HS-27A (cell line): ENCODE measurements at places on chromosomes 12 and 14.

DNA sequence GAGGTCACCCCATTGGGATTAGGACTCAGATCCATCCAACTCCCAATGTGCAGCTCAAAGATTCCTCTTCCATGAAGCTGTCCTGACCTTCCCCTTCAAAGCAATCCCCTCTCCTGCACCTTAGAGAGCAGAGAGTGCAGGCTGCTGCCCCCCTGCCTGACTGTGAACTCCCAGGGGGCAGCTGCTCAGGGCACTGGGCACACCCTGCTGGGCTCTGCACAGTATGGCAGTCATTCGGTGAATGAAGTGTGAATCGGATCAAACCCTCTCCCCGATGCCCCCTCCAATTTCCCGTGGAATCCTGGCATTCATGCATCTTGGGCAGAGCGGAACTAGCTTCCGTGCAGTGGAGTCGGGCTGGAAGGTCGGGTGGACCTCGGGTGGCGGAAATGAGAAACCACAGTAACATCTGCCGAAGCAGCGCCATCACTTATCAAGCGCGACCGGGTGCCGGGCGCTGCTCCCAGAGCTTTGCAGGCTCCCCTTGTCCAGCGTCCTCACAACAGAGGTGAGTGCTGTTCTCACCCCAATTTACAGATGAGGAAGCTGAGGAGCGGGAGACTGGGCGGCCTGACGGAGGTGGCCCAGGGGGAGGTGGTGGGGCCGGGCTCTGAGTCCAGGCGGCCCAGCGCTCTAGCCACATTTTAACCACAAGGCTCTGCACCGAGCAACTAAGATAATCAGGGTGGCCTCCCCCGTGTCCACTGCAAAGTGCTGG is 14.7 kb downstream of the GALNT9 start:
- no peak for DNase-seq

DNA sequence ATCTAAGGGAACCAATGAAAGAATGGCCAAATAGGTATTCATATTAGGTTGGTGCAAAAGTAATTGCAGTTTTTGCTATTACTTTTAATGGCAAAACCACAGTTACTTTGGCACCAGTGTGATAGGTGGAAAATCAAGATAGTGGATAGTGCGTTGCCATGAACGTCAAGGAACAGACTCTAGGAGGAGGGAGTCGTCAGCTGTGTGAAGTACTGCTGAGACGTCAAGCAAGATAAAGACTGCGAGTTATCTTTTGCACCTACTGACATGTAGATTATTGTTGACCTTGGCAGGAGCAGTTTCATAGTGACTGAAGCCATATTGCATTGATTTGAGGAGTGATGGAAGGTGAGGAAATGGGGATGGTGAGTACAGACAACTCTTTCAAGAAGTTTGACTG is 8.3 kb downstream of the YLPM1 start:
- DNase-seq, result no peak

GRCh38 chr14:87712396-87713090 is 280.4 kb downstream of the GALC start:
- no peak for DNase-seq

GRCh38 chr12:94289461-94290312 is 141.3 kb downstream of the PLXNC1 start:
- DNase-seq, result peak; percentile 59

DNA sequence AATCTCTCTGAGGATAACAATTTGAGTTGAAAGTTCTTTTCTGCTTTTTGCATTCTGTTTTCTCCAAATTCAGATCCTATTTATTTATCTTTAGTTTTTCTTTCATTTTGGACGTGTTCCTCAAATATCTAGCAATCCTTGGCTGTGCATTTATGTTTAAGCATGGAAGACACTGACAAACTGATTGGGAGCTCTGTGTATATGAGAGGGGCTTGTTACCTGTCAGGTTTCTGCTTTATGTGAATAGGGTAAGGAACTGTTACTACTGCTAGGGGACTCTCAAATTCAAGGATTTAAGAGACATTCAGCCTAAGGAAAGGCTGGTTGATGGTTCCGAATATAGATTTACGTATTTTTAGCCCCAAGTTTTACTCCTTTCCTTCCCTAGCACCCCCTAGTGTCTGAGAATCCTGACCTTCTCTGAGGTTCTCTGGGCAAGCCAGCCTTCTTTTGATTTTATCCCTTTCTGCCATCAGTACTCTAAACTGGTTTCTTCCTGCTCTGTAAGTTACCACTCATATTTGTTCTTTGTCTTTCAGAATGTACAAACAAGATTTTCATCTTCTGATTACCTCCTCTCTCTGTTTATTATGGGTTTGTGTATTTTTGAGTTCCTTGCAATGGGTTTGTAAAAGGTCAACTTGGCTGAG is 30.5 kb downstream of the YLPM1 start:
- DNase-seq, result no peak

- DNase-seq, result no peak
Observed at GRCh38 chr12:16581416-16581815, 24.5 kb downstream of the LMO3 start.

- DNase-seq, result no peak
Observed at GRCh38 chr14:33307691-33308251, 369.1 kb downstream of the NPAS3 start.

DNA sequence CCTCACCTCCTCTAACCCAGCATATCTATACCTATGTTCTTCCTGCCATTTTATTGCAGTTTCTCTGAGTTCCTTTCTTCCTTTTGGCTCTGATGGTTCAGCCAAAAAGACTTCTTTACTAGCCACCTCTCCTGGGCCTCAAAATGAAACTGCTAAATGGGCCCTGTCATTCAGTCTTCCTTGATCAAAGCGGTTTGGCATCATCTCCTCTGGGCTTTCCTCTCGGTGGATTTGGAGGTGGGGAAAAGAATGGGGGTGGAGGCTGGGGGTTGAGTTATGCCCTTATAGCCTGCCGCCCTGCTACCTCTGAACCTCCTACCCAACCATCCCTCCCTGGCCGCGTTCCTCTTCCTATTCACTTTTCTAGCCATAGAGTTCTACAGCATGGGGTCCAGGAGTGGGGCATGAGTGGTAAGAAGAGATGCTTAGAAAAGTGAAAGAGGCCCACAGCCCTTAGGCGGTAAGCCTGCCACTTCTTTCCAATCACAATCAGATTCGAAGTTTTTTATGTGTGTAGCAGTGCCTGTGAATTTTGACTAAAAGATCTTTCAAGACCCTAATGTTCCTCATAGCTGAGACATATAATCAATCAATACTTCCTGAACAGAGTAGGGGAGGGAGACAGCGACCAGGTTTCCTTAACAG is 2.5 kb downstream of the AJUBA start:
- no peak for DNase-seq

DNA sequence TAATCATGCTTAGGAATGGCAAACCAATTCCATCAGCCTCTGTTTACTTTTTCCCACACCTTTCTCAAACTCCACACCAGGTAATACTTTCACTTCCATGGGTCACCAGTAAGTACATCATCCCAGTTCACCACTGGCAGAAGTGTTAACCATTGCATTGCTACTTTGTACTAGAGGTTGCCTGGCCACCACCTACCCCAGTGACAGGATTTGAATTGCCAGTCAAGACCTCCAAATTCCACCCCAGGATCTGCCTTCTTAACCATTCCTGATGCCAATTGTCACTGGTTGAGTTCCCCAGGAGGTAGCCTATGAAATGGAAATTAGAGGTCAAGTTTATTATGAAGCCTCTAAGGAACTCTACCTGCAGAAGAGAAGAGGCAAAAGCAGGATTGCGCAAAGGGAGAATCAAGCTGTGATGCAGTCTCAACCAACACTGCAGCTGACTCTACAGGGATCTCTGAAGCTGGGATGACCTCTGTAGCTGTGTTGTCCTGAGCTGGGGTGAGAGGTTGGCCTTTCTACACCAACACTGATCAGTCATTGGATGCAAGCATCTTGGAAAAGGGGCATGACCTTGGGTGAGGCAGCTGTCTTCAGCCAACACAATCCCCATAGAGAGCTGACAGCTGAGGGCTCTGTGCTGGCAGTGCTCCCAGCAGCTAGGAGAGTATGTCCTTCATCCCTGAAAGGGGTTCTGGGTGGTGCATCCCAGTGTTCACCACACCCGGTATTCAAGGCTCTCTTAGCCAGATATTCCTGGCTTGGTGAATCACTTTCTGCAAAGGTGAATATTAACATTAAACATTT is 37.0 kb upstream of the HMGA2 start:
- DNase-seq, result no peak

DNA sequence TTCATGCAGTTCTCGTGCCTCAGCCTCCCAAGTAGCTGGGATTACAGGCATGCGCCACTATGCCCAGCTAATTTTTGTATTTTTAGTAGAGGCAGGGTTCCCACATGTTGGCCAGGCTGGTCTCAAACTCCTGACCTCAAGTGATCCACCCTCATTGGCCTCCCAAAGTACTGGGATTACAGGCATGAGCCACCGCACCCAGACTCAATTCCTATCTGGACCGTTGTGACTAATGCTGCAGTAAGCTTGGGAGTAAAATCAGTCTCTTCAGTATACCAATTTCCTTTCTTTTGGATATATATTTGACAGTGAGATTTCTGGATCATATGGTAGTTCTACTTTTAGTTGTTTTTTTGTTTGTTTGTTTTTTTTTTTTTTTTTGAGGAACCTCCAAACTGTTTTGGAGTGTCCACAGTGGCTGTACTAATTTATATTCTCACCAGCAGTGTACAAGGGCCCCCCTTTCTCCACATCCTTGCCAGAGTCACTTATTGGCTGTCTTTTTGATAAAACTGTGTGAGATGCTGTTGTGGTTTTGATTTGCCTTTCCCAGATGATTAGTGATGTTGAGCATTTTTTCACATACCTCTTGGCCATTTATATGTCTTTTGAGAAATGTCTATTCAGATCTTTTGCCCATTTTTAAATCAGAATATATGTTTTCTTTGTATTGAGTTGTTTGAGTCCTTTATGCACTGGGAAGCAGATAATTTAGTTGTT is 37.3 kb upstream of the EVL start:
- DNase-seq, result no peak

DNA sequence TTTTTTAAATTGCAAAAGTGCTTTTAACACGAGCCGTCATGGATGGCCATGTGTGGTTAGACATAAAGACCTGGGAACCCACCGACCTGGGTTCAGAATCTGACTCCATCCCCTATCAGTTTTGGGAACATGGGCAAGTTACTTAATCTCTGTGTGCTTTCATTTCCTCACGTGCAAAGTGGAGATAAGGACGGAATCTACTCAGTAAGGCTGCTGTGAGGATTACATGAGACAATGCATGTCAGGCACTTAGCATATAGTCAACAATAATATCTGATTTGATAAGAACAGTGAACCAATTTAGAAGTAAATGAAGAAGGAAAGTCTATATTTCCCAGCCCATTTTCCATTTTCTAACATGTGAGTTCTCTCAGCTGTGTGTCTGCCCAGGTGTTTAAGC is 235.4 kb downstream of the SUDS3 start:
- DNase-seq, result no peak

DNA sequence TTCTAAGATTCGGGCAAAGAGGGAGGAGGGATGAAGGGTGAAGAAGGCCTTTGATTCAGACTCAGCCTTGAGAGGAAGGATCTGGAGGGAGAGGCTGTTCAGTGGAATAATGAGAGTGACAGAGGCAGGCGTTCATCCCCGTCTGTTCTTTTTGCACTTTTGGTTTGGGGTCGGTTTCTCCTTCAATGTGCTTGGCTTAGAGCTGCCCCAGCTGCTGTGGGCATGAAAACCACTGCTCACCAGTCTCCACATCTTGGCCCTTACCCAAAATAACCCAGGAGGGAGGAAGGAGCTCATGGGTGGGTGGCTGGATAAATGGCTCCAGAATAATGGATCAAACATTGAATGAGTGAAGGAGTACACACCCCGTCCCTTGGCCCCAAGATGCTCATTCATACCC is 261.7 kb upstream of the FKBP4 start:
- no peak for DNase-seq
